ENCODE measurements at places on chromosomes 13 and 19. TPM values are rescaled to one million over a fixed set of nuclear protein-coding genes. Genes with fewer than 3 reads are reported as not detected.

SWSAP1 gene
- total RNA-seq = 1.4 TPM

CPB2 gene
- total RNA-seq = not detected

TBXA2R gene
- total RNA-seq = 1.2 TPM

KLK8 gene
- total RNA-seq = 0.29 TPM

IQCN gene
- 0.32 TPM for total RNA-seq

DNA sequence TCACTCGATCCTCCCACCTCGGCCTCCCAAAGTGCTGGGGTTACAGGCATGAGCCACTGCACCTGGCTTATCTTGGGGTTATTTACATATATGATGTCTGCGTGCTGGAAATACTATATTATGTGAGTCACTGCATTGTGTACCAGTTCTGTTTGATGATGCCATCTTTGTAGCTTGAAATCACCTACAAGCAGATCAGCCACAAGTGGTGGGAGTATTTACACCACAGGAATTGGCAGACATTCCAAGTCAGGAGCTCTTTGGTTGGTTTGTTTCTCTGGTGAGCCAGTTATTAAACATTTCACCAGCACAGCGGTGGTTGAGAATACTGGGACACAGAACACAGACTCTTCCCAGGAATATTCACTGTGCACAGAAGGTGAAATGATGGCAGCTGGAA lies 4.5 kb upstream of the TIMM44 start:
- DNase-seq = no peak

DNA sequence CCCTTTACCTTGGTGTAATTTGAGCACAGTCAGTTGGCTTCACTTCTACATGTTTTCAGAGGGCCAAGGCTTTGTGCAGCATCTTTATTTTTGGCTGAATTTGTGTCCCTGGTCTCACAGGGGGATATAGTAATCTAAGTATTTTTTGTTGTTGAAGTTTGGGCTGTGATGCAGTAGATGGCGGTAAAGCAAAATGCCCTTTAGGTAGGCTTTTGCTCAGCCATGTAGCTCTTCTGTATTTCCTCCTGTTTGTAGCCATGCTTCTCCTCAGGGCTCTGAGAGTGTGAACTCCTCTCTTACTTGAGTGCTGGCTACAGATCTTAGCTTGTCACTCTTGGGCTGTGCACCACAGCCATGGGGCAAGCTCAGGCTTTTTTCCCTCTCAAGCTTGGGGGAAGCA lies 328.6 kb downstream of the SLITRK5 start:
- DNase-seq = no peak

DNA sequence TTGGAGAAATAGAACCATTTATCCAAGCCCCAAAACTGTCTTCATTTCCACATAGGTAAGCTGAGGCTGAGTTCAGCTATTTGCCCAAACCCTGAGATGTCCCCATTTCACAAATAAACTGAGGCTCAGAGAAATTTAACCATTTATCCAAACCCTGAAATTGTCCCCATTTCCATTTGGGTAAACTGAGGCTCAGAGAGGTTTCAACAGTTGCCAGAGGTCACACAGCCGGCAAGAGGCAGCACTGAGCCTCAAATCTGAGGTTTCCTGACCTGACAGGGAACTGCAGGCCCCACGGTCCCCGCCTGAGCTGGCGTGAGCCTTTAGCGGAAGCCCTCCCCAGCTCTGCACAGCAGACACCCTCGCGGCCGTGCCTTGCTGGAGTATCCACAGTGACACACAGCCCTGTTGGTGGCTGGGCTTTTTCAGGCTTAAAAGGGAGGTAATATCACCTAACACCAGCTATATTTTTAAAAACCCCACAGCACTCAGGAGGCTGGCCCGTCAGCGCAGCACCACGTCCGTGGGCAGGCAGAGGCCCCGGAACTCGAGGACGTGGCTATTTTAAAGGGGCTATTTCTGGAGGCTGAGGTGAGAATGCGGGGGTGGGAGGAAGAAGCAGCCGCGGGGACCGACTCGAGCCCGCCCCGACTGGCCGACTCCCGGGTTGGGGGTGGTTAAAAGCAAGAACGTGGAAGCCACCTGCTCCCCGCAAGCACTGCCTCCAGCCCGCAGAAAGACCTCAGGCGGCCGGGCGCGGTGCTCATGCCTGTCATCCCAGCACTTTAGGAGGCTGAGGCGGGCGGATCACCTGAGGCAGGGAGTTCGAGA lies 18.5 kb downstream of the PTPRS start:
- no peak for DNase-seq

DNA sequence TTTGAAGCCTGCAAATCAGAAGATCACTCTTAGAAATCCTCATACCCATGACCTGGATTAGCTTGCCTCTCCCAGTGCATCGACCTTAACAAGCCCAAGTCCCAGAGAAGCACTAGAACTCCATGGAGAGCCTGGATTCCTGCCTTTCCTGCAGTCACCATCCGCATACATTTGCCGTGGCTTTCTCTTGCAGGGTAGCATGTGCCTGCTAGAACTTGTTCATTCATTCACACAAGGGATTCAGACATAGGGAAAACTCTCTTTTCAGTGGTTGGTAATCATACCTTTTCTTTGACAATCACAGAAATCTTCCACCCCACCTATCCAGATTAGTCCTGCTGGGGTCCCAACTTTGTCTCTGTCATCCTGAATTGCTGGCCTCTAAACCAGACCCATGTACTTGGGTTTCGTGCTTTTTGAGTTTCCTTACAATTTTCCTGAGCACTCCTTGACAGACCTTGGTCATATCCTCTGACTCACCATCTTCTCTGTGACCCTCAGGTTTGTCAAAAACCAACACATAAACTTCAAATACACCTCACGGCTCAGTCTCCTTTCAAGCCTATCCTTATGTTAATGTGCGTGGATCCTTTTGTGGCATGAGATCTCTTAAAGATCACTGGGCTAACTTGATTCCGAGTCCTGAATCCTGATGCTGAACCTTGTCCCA lies 355.0 kb downstream of the MYO16 start:
- DNase-seq = no peak

DNA sequence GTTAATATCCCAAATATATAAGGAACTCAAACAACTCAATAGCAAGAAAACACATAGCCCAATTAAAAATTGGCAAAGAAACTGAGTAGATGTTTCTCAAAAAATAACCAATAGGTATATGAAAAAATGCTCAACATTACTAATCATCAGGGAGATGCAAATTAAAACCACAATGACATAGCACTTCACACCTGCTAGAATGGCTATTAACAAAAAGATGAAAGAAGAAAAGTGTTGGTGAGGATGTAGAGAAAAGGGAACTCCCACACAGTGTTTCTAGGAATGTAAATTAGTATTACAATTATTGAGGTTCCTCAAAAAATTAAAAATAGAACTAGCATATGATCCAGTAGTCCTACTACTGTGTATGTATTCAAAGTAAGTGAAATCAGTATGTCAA lies 1212.8 kb downstream of the DIAPH3 start:
- no peak for DNase-seq

DNA sequence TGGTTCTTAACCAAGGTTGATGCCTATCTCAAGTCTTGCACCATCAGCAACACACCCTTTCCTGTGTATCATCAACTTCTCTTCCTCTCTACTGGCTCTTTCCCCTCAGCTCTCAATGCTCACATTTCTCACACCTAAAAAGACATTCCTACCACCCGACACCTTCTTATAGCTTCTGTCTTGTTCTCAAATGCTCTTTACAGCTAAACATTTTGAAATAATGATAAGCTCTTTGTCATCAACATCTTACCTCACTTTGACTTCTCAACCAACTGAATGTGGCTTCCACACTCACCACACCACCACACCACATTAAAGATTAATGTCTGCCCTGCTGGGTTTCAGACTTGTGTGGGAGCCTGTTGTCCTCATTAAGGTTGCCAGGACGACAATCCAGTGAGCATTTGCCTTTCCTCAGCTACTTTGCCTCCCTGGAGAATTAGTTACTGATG lies 67.8 kb downstream of the RXFP2 start:
- DNase-seq = no peak

DNA sequence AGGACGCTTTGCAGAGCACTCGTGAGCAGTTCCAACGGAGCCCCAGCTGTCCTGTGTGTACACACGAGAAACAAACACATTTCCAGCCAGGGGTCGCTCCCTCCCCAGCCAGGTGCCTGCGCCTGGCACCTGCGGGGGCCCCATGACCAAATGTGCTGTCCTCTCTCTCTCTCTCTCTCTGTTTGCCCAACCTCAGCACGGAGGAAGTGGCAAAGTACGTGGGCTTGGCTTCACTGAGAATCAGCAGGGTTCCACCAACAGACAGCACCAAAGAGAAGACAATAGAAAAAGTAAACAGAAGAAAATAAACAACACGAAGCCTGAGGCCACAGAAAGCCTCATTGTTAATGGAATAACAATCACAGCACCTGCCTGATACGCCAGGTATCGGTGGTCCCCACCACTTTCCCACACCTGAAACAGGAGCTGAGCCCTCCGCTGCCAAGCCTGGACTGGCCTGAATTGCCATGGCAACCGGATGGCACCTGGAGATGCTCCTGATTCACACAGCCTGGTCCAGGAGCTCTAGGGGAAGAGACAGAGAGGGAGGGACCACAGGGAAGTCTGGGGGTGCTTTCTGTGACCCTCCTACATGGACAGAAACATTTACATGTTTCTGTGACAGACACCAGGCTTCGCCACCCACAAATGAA lies 103.9 kb upstream of the CACNA1A start:
- no peak for DNase-seq

DNA sequence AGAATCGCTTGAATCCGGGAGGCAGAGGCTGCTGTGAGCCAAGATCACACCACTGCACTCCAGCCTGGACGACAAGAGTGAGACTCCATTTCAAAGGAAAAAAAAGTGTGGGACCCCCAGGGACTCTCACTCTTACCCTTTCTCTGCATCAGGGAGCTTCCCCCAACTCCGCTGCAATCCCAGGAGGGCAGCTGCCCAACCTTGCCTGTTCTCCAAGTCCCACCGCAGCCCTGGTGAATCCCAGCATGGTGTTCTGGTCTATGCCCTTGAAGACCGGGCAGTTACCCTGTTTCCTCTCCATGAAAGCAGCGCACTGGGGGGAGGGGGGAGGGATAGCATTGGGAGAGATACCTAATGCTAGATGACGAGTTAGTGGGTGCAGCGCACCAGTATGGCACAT lies 35.7 kb upstream of the DPRX start:
- no peak for DNase-seq

- DNase-seq = peak; percentile 13
Measured at GRCh38 chr13:97574926-97575325, 141.0 kb downstream of the RAP2A start.

DNA sequence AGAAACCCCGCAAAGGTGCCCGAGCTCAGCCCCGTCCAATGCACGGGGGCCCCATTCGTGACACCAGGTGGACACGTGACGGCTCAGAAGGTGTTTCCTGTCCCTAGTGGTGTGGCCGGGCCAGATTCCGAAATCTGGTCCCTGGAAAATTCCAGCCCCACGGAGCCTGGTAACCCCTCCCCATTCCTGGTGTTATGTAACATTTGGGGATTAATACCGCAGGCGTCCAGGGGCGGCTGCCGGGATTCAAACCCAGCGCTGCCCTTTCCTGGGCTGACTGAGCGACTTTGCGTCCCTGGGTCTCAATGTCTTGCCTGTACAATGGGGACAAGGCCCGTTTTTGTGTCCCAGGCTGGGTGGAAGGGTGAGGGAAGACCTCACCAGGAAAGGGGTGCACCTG lies 1.0 kb upstream of the PLK5 start:
- DNase-seq = no peak

DNA sequence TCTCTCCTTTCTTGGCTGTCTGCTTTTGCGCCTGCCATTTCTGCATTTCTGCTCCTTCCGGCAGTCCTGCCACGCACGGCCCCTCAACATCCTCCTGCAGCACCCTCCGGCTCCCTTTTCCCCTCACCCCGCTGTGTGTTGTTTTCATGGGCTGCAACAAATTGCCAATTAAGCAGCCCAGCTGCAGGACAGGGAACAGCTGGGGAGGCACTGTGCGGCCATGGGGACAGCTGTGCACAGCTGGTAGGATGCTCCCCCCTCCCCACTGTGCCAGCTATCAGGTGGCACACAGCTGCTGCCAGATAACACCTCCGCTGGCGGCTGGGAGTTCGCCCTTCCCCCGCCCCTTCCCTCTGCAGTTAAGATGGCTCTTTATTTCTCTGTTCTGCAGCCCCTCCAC lies 25.4 kb downstream of the LYL1 start:
- no peak for DNase-seq

- DNase-seq = no peak
Measured at GRCh38 chr13:34152409-34152808, 334.5 kb downstream of the RFC3 start.

DNA sequence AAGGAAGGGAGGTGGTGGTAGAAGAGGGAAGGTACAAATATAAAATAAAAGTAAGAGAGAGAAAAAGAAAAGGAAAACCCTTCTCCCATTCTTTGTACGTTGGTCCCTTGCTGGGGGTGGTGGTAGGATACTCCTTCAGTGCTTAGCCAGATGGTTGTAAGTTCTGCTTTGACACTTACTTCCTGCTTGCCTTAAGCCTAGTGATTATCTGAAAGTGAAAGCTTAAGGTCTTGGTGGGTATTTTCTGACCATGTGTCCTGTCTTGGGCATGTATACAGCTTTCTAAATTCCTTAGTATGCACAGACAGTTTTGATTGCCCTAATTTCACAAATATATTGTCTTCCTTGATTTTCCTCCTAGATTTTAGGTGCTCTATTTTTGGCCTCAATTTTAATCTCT lies 314.8 kb downstream of the PCDH17 start:
- no peak for DNase-seq

DNA sequence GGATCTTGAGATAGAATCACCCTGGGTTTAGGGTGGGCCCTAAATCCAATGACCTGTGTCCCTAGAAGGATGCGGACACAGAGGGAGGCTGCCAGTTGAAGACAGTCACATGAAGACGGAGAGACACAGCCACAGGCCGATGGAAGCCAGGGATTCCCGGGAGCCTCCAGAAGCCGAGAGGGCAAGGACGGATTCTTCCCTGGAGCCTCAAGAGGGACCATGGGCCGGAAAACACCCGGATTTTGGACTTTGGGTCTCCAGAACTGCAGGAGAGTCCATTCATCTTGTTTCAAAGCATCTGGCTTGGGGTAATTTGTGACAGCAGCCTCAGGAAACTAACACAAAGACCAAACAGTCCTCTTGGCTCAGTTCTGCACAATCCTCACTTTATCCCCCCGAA lies 2.3 kb downstream of the TMEM86B start:
- DNase-seq = no peak

GRCh38 chr19:10984166-10984735 lies 23.4 kb downstream of the SMARCA4 start:
- DNase-seq = no peak

All from NCI-H460 (cell line).